ENCODE measurements at places on chromosomes 4 and X.

DNA sequence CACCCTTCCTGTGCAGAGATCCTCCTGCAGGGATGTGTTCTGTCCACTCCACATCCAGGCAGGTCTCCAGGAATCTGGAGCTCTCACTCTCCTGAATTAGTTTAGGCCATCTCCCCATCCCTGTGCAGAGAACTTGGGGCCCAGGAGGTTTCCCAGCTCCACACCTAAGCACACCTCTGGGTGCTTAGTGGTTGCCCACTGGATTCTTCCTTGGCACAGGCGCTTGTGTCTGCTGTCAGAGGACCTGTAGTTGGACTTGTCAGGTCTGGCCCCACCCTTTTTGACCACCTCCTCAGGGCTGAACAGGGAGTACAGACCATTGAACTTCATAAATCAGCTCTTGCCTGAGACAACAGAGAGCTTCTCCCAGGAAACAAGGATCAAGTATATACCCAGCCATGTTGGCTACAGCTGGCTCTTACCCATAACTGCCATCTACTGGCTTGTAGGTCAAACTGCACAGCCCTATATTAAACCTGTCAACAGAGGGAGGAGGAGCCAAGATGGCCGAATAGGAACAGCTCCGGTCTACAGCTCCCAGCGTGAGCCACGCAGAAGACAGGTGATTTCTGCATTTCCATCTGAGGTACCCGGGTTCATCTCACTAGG is 275.5 kb downstream of the PPARGC1A start:
- DNase-seq: no peak

DNA sequence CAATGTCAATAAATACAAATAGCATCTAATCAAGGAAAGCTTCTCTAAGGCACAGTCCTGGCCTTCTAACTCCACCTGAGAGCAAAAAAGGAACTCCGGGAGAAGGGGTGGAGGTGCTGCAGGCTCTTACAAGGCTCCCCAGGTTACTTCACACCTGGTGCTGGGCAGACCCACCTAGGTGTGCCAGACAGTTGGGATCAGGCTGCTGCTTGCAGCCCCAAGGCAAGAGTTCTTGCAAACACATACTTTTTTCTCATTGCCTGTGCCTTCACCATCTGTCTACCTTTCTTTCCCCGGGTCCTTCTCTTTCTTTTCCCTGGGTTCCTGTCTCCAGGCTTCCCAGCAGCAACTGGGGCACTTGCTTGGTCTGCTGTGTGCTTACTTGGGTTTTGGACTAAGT is 81.4 kb upstream of the STIM2 start:
- no peak for DNase-seq

DNA sequence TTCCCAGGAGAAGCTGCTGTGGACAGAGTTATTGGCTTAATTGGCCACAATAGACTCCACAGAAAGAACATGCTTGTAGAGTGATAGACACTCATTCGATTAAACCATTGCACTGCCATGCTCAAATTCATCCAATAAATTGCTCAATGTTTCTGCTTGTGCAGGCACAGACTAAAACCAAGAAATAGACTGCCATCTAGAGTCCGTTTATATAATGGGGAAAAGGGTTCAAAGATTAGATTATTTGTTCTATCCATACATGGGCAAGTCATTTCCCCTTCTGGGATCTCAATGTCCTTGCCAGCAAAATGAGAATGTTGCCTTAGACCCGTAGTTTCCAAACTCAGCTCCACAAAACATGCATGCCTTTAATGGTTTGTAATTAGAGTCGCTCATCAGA is 8.7 kb downstream of the SMIM10 start:
- DNase-seq: no peak

GRCh38 chrX:111100191-111100590 is 4.2 kb downstream of the PAK3 start:
- no peak for DNase-seq

GRCh38 chr4:123408471-123409084 is 12.0 kb downstream of the SPRY1 start:
- DNase-seq: no peak

DNA sequence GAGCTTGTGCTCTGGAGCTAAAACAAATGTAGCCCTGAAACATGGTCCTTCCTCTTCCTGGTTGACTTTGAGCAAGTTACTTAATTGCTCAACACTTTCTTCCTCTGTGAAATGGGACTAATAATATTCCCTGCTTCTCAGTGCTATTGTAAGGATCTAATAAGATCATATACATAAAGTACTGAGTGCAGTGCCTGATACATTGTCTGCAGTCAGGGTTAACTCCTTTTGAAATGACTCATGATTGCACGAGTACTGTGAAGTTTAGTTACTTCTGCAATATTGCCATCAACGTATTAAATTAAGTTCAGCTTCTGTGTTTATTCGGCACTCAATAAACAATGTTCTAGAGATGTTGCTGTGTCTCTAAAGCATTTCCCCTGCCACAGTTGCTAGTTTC is 91.8 kb upstream of the HPRT1 start:
- DNase-seq: no peak

- no peak for DNase-seq
Observed at GRCh38 chrX:129726307-129727111, 12.3 kb upstream of the XPNPEP2 start.
